ENCODE measurements at places on chromosomes 7 and 10. TPM values are rescaled to one million over a fixed set of nuclear protein-coding genes. Genes with fewer than 3 reads are reported as not detected.
A peak's percentile ranks its signal among the peaks of the same experiment; 100 is the strongest.

DNA sequence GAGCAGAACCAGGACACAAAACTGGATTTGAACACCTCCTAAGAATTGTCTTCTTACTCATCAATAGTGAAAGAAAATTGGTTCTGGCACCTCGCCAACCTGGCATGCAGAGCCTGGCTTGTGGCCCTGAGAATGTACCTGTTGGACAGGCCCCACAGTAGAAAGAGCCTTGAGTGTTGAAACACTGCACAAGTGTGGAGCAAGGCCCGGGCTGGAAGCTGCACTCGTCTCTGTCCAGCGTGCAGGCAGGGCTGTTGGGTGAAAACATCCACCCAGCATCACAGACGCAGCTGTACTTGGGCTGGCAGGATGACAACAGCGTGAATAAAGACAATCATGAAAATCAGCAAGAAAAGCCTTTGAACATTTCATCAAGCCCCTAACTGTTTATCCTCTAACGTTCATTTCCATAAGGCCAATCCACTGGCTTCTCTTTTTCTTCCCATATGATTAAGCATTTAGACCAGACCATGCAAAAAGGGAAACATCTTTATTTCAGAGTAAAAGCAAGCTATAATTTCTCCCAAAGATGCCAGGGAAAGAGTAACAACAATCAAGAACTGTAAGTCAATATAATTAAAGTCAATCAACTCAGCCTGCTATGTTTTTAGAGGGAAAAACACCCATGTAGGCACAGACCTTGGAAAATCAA is 15.6 kb downstream of the CUBN start:
- H3K27me3 ChIP-seq, result no peaks in the 10 kb centered on the region
- no peaks in the 10 kb centered on the region for H3K36me3 ChIP-seq
- H3K4me3 ChIP-seq, result no peak overlapping the region
- no peak overlapping the region for H3K27ac ChIP-seq
- H3K4me1 ChIP-seq, result peaks cover 16% of the 10 kb centered on the region

GRCh38 chr7:70571961-70572360 is 560.0 kb upstream of the GALNT17 start:
- H3K4me1 ChIP-seq, result no peaks in the 10 kb centered on the region
- no peak for DNase-seq
- no peak overlapping the region for H3K4me3 ChIP-seq

Gene TMEM229A
- total RNA-seq, result not detected

- no peaks in the 10 kb centered on the region for H3K27me3 ChIP-seq
- no peak overlapping the region for H3K27ac ChIP-seq
- no peak overlapping the region for H3K4me3 ChIP-seq
- H3K36me3 ChIP-seq, result no peaks in the 10 kb centered on the region
- H3K4me1 ChIP-seq, result peaks cover 13% of the 10 kb centered on the region
- DNase-seq, result no peak
These were observed 93.2 kb downstream of the INPP5A start for GRCh38 chr10:132630666-132631337.

GRCh38 chr10:58577437-58577777 is 64.7 kb downstream of the BICC1 start:
- H3K36me3 ChIP-seq, result no peaks in the 10 kb centered on the region
- no peak overlapping the region for H3K4me3 ChIP-seq
- DNase-seq, result peak; percentile 41
- H3K27me3 ChIP-seq, result no peaks in the 10 kb centered on the region
- peak overlapping the region; percentile 73 for H3K27ac ChIP-seq

Gene CARD11
- not detected for total RNA-seq

GRCh38 chr7:39212876-39213275 is 235.2 kb downstream of the POU6F2 start:
- no peaks in the 10 kb centered on the region for H3K36me3 ChIP-seq
- no peak for DNase-seq
- H3K27me3 ChIP-seq, result peaks cover 40% of the 10 kb centered on the region
- H3K4me1 ChIP-seq, result no peaks in the 10 kb centered on the region
- H3K27ac ChIP-seq, result no peak overlapping the region

GRCh38 chr10:118963933-118964332 is 65.6 kb upstream of the NANOS1 start:
- no peaks in the 10 kb centered on the region for H3K27me3 ChIP-seq
- peaks cover 24% of the 10 kb centered on the region for H3K4me1 ChIP-seq
- no peak overlapping the region for H3K27ac ChIP-seq
- H3K36me3 ChIP-seq, result peaks cover 6% of the 10 kb centered on the region
